ENCODE measurements at places on chromosomes 5 and 9. TPM values are rescaled to one million over a fixed set of nuclear protein-coding genes. Genes with fewer than 3 reads are reported as not detected.

DNA sequence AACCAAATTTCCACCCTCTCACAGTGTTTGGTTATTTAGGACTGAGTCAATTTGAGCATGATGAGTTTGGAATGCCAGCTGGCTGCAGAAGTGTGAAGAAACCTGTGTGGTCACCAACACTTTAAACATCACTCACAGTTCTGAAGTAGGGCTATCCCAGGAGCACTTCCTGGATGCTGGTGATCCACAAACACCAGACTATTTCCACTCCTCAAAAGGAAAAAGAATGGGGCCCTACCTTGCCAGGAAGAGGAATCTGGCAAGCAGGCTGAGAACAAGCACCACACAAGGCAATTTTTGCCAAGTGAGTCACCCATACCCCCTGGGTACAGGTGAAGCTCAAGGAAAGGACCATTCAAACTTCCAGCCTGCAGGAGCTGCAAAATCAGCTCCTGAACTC, 294.2 kb upstream of the PTGER4 start:
- no peak for DNase-seq

DNA sequence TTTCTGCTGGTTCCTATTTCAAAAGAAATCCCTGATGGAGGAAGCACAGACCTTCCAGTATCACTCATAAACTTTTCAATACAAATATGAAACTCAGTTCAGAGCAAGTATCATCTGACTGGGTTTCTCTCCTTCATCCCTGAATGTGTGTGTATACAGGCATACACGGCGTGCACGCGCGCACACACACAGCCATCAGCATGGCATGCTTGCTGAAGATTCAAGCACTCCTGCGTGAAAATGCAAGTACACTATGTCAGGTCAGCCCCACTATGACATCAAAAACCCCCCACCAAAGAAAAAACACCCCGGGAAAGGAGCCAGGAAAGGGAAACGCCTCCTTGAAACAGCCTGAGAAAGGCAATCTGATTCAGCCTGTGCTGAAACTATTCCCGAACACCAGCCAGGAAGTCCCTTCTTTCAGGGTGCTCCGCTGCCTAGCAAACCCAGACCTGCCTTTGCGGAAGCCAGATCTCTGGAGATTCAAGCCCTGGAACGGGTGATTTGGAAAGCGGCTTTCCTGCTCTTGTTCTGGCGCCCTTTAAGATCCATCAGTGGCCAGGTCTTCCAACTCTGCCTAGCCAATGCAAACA, 831 bp downstream of the KLHL3 start:
- DNase-seq: peak; percentile 60

GRCh38 chr9:130847306-130848217, 12.5 kb downstream of the ABL1 start:
- peak; percentile 92 for DNase-seq

GRCh38 chr5:115168829-115169486, 750 bp downstream of the TRIM36 start:
- no peak for DNase-seq

HEMGN gene
- polyA plus RNA-seq: 0.14 TPM

TDRD7 gene
- 10.9 TPM for polyA plus RNA-seq

GPR150 gene
- polyA plus RNA-seq: 0.26 TPM

GRCh38 chr5:154375329-154376008, 70.3 kb upstream of the SAP30L start:
- no peak for DNase-seq

DNA sequence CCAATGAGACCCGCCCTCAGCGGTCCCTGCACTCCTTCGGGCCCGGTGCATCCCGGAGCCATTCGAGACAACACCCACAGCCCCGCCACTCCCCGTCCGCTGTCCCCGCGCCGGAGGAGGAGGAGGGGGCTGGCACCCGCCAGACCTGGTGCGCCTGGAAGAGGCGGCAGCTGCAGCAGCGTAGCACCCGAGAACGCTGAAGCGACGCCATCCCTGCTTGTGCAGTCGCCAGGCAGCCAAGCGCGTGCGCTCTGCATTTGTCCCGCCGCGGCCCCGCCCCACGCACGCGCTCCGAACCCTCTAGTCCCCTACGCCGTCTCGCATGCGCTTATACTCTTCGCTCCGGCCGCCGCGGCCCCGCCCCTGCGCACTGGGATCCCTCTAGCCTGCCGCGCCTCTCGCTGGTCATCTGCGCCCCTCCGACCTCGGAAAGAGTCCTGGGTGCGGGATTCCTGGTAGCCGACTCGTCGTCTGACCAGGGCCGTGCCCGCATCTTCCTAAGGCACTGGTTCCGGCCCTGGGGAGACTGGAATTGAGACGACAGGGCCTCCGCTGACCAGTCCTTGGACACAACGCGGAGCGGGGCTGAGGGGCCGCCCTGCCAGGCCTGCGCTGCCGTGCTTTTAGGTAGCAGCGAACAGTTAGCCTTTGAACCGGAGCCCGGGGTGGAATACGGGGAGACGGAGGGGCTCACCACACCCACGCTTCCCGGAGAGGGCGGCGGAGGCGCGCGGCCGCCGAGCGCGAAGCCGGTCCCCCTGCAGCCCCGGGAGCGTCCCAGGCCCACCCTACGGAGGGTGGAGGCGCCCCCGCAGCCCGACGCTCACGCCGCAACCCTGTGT, at the start of gene MRNIP:
Gene MRNIP (minus strand): TSS at position 232 of the 842 bp plus-strand sequence. CDS start 21 bp downstream, at position 211.
- DNase-seq: peak; percentile 97

GRCh38 chr5:172133359-172134029, 54.5 kb downstream of the STK10 start:
- DNase-seq: no peak

- DNase-seq: peak; percentile 86
These were observed 12.5 kb downstream of the PTCH1 start for GRCh38 chr9:95504053-95504963.

RANBP3L gene
- polyA plus RNA-seq: 0.08 TPM

PRXL2C gene
- polyA plus RNA-seq: 10.2 TPM

DNA sequence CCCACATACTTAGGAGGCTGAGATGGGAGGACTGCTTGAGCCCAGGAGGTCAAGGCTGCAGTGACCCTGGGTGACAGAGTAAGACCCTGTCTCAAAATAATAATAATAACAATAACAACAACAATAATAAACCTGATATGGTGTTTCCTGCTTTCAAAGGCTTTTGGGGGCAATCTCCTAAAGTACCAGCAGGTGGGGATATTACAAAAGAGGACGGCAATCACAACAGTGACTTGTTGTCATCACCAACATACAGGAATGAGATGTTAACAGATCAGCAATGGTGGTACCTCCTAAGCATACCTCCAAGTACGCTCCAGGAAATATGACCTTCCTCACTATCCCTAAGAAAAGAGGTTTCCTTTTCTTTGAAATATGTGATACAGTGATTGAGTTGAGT, 91.1 kb upstream of the RNF180 start:
- peak; percentile 55 for DNase-seq

PIP5K1B gene
- polyA plus RNA-seq: 6.6 TPM

DNA sequence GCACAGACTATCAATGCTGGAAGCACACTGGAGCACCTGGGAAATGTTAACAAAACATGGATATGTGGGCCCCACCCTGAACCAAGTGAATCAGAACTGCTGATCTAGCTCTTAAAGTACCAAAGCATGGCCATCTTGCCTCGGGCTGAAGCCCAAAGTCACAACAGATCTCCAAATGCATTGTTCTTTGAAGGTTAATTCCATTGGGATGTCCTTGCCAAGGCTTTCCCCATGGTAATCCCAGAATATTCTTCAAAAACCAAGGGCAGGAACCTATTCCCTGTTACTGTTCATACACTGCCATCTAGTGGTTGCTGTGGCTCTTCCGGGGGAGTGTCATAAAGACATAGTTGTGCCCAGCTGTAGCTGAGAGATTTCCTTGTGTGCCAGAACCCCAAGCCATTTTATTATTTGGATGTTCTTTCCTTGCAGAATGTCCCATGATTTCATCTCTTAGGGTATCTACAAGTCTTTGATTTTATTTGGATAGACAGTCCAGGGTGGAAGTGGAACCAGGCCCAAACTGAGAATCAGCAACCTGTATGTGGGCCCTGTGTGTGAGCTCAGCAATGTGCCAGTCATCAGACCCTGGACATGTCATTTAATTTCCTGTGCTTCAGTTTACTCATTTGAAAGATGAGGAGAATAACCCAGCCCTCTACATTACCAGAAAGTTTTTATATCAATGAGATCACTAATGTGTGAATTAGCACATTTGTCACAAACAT, 290.0 kb downstream of the ACTL7B start:
- peak; percentile 79 for DNase-seq

DNA sequence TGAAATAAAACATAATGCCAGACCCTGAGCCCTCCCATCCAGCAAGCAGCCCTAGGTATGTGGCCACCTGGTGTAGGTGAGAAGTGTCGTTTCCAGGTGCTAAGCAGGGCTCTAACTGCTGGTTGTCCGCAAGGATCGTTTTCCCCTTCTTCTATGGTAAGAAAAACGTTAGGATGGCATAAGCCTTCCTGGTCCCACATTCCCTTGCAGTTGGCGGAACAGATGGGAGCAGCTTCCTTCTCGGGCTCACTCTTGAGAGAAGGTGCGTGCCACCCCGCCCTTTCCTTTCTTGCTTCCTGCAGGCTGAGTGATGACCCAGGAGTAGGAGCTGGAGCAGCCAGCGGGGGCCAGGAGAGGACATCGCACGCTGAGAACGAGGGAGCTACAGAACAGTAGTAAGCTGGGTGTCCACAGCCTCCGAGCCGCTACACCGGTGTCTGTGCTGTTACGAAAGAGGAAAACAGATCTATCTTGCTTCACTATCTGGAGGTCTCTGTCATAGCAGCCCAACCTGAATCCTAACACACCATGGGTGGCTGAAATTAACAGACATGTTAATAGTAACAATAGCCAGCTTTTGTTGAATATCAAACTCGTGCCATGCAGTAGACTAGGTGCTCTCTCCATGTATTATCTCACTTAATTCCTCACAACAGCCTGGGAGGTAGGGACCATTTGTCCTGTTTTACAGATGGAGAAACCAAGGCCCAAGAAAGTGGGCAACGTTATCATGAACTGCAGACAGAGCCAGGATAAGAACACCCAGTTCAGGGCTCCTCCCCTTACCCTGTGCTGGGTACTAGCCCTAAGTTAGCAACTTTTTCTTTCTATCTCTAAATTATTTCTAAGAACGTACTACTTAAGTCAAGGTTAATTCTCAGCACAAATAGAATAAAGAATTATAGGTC, 139.8 kb downstream of the COL23A1 start:
- DNase-seq: peak; percentile 9

DNA sequence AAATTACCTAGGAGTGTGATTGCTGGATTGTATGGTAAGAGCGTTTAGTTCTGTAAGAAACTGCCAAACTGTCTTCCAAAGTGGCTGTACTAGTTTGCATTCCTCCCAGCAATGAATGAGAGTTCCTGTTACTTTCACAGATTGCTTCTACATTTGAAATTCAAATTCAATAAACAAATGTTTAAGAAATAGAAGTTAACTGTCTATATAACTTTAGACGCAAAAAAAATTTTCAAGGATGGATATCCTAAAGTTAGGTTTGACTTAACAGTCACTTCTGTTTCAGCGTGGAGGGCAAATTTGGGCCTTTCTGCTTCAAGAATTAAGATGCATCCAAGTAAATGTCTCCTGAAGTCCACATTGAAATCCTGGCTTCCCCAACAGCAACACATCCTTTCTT, 445.6 kb downstream of the TAF11L14 start:
- DNase-seq: no peak

- DNase-seq: no peak
These were observed 4.2 kb downstream of the PTRH1 start for GRCh38 chr9:127711226-127711701.

HABP4 gene
- 4.7 TPM for polyA plus RNA-seq

FOXD1 gene
- 0.20 TPM for polyA plus RNA-seq

GRCh38 chr9:95645992-95646391, 129.2 kb upstream of the PTCH1 start:
- no peak for DNase-seq

DNA sequence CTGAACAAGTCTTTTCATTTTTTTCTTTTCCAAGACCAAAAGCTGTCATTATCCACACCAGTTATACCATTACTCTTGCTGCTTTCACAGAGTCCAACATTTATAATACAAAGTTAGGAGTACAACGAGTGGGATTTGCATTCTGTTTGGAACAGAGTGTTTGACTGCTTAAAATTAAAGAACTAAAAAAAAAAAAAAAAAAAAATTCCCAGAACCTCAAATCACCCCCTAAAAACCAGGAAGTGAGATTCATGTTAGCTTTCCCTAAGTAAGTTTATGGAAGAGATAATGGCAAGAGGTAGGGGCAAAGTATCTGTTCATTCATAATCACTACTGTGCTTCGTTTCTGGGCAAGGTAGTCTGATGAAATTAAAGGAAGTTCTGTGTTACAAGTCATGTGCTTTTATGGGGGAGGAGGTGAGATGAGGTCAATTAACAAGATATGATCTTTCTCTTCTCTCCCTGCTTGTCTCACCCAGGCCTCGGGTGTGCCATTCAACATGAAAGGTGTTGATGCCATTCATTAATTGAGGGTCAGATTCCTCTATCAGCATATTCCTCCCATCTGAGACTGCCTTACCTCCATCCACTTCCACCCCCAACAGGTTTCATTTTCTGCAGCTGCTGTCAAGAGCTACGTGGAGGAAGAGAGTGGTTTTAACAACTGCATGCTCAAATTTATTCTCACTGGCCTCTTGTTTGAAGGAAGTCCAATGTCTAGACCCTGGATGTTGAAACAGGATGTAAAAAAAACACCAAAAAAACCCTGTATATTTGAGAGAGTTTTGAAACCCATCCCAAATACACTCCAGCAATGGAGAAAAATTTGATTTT, 58.1 kb downstream of the MARCHF3 start:
- DNase-seq: peak; percentile 24

DNA sequence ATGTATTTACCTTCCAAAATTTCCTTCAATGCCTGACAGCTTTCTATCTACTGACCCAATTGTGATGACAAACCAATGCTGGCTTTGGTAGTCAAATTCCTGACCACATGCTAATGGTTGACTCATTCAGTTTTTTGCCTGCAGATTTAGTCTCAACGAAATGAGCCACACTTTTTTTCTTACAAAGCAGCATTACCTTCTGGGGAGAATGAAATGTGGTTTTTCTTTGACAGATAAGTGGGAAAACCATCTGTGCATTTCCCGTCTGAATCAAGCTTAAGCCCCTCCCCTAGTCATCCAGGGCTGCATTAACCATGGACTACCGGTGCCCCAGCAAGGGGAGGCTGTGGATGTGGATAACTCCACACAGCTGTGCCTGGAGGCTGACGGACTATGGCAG, 99.6 kb upstream of the TAF11L2 start:
- no peak for DNase-seq

MZB1 gene
- polyA plus RNA-seq: 2.5 TPM

UBLCP1 gene
- 24.4 TPM for polyA plus RNA-seq

GRCh38 chr5:76271836-76272235, 131.2 kb upstream of the IQGAP2 start:
- DNase-seq: no peak
